ENCODE measurements at places on chromosomes 1 and 21.
A peak's percentile ranks its signal among the peaks of the same experiment; 100 is the strongest.

- no peak for ATAC-seq
Measured at GRCh38 chr1:165205145-165205544, 151.4 kb downstream of the LMX1A start.

GRCh38 chr1:206802401-206802800 is 30.1 kb upstream of the IL10 start:
- ATAC-seq, result no peak

- no peak for ATAC-seq
Measured at GRCh38 chr1:212242288-212242984, 42.8 kb upstream of the PPP2R5A start.

DNA sequence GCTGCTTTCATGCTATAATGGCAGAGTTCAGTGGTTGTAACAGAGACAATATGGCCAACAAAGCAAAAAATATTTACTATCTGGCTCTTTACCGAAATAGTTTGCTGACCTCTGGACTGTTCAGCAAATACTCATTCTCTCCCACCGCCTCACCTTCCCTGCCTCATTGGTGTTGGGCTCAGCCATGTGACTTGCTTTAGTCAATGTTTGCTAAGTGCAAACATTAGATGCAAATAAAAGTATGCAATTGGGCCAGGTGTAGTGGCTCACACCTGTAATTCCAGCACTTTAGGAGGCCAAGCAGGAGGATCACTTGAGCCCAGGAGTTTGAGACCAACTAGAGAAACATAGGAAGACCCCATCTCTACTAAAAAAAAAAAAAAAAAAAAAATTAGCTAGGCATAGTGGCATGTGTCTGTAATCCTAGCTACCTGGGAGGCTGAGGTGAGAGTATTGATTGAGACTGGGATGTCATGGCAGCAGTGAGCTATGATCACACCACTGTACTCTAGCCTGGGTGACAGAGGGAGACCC is 55.1 kb downstream of the RPL5 start:
- no peak for ATAC-seq

DNA sequence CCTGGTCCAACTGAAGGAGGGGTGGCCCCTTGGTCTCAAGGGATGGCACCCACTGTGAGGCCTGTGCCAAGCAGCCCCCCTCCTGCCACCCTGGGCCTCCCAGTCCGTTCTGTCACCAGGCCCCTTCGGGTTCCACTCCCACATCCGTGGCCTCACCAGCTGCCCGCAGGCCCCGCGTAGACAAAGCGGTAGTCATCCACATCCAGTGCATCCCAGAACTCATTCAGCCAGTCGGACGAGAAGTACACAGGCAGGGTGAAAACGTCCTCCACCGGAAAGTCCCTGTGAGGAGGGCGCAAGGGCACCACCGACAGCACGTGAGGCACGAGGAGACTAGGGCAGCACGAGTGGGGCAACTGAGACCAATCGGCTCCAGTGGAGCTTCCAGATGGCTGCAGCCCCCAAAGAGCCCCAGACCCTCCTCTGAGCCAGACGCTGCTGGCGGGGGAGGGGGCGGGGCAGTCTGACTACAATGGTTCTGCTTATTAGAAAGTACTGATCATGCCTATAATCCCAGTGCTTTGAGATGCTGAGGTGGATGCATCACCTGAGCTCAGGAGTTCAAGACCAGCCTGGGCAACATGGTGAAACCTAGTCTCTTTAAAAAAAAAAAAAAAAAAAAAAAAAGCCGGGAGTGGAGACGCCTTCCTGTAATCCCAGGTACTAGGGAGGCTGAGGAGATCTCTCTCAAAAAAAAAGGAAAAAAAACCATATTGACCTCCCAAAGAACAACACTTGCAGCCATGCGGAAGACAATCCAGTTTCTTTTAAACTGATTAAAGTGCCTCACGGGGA is 1.2 kb downstream of the JMJD4 start:
- no peak for ATAC-seq

GRCh38 chr21:37338671-37339551 is 27.7 kb upstream of the DYRK1A start:
- ATAC-seq, result peak; percentile 87

- no peak for ATAC-seq
Measured at GRCh38 chr1:97500760-97501159, 420.1 kb downstream of the DPYD start.

GRCh38 chr1:53107090-53107489 is 35.3 kb downstream of the SLC1A7 start:
- no peak for ATAC-seq

DNA sequence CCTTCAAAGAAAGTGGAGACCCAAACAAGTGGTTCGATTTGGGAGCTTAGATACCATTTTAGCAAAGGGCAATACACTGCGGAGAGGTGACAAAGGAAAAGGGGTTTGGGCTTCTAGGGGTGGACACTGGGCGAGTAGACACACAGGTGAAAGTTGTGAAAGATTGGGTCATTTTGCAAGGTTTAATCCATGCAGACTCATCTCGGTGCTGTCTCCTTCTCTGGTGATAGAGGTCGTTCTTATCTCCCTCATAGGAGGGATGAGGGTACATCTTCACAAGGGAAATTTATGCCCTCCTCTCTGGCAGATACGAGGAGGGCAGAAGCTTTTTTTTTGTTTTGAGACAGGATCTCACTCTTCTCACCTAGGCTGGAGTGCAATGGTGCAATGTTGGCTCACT is 6.4 kb upstream of the IGSF5 start:
- ATAC-seq, result no peak

GRCh38 chr1:152359906-152360305 is at the start of gene FLG2:
Gene FLG2 (minus strand): TSS chr1:152360006. CDS start chr1:152358884, 1,122 bp downstream.
- no peak for ATAC-seq

DNA sequence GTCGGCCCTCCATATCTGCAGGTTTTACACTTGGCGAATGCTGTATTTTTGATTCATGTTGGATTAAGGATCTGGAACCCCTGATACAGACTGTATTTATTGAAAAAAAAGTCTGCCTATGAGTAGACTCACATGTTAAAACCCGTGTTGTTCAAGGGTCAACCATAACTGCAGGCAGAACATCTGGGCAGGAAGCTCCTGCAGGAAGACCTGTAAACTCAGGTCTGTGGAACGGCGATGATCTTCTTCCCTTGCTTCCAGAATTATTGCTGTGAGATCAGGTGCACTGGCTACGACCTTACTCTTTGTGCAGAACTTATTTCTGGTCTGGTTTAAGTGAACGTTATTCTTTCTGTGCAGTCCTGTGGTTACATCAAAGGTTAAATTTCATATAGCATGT is 96.6 kb downstream of the DISC1 start:
- ATAC-seq, result no peak

GRCh38 chr1:3356827-3357460 is 97.5 kb upstream of the ARHGEF16 start:
- no peak for ATAC-seq

GRCh38 chr21:15506086-15506485 is 223.7 kb upstream of the USP25 start:
- no peak for ATAC-seq

DNA sequence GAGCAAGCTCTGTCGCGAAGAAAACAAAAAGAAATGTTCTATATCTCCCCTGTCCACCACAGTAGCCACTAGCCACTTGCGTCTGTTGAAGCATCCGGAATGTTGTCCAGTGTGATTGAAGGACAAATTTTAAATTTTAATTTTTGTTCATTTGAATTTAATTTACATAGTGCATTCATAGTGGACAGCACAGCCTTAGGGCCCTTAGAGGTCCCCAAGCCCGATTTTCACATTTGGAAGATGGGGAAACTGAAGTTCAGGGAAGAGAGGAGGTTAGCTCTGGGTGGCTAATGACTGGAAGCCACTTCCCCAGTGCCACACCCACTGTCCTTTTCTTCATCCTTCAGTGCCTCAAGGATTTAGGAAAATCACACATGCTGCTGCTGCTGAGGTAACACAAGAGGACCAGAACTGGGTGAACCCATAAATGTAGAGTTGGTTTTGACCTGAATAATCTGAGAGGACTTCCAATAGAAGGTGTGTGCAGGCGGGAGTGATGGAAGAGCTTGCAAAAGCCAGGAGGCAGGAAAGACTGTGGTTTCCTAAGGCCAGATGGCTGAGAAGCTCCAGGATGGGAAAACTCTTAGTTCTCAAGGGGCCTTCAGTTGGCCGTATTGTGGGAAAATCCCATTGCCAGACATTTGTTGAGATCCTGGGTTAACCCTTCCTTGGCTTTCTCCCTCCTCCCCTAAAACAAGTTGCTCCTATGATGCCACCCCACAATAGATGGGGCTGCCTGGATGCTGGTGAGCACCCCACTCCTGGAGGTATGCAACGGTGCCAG is 49.5 kb downstream of the TRIM11 start:
- no peak for ATAC-seq

- ATAC-seq, result no peak
Measured at GRCh38 chr1:223216531-223217205, 73.6 kb upstream of the TLR5 start.

DNA sequence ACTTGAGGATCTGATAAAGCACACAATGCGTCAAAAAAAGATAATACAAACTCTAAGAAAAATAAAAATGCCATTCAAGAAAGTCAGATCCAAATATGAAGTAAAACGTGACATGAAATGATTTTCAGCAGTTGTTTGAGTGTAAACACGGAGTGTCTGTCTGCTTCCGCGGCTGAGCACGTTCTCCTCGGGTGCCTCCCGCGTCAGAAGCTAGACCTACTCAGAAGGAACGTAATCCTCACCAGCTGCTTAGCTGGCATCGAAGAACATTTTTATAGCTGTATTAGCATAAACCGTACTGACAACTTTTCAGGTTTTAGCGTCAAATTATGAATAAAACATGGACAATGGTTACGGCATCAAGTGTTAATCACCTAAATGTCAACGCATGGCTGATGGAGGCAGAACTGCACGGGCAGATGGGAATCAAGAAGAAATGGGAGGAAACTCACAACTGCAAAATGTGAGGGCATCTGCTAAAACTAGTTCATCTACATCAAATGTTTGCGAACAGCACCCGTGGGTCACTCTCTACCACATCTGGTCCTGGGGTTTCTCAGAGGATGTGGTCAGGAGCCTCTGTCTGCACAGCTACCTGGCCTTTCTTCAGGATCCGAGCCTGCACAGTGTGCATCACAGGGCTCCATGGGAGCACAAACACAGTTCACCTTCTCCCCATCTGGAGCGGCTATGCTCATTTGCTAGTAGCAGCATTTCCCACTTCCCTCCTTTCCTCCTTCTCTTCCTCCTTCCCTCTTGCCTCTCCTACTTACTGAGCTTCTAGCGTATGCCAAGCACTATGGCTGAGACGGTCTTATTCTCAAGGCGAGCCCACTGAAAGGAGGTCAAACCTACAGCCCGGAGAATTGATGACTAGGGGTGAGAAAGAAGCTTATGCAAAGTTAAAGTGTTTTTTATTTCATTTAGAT is 40.0 kb downstream of the RCAN1 start:
- ATAC-seq, result no peak
